ENCODE measurements at places on chromosomes 1 and 21. TPM values are rescaled to one million over a fixed set of nuclear protein-coding genes. Genes with fewer than 3 reads are reported as not detected.

DNA sequence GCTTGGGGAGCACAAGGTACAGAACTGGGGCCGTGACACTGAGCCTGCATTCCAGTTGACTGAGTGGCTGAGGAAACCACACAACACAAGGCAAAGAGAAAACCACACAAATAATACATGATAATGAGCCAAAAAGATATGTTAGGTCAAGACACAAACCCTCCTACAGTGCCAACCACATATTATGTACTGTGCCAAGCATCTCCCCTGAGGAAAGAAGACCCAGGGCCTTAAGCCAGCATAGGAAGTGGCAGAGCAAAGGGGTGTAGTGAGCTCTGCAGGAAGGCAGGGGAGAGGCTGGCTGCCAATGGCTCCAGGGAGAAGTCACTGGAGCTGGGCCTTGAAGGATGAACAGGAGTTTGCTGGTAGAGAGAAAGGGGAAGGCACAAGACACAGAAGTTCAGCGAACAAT is 28.2 kb downstream of the CTNNBIP1 start:
- no peak for DNase-seq

DNA sequence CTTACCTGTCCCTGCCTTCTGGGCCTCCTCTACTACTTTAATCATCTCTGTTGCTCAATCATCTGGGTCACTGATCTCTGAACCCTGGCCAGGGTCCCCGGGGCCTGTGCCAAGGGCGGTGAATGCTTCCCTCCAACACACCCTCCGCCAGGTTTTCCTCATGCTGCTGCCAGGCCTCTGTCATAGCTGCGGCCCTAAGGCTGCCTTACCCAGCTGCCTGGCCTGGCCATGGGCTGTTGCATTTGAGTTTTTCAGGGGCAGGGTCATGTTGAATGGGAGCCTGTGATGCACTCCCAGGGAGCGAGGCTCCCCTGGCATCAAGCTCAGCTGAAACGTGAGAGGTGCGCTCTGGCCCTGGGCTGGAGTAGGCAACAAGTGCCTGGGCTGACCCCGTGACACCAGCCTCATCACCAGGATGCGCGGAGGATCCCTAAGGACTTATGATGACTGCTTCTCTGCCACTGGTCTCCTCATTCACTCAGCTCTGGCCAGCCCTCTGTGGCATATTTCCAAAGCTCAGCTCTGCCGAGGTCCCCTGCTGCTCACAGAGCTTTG is 7.6 kb downstream of the EDN2 start:
- peak; percentile 97 for DNase-seq

DNA sequence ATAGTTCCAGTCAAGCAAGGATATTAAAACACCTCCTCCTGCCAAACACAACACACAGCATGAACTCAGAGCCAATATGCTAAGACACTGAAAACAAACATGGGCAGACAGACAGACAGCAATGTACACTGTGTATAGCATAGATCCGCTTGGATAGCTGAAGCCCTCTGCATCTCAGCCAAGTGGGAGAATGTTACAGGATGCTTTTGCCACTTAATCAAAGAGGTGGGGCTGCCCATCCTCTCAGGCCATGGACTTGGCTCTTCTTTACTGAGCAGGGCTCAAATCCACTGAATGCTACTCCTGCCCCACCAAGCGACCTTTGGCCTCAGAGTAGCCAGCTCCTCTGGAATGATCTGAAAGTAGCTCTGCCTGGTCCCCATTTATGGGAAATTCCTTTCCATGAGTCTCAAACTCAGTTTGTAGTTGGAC is 64.7 kb upstream of the NGF start:
- DNase-seq, result no peak

GRCh38 chr21:38955495-38955894 is 149.8 kb downstream of the ETS2 start:
- no peak for DNase-seq

DNA sequence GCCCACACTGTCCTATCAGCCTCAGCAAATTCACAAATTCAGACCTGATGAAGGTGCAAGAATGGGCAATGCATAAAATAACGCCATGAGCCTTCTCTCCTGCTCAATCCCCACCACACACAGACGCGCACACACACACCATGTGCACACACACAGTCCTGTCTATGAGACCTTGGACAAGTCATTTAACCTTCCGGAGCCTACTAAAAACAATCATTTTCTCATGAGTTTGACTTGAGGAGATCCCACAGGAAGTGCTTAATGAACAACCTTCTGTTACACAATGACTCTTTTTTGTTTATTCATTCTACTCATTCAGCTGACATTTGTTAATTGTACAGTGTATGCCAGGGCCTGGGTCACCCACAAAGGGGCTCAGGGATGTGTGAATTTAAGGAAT is 125.4 kb downstream of the EDEM3 start:
- no peak for DNase-seq

GRCh38 chr1:165862448-165862847 is 35.0 kb downstream of the UCK2 start:
- no peak for DNase-seq

DNA sequence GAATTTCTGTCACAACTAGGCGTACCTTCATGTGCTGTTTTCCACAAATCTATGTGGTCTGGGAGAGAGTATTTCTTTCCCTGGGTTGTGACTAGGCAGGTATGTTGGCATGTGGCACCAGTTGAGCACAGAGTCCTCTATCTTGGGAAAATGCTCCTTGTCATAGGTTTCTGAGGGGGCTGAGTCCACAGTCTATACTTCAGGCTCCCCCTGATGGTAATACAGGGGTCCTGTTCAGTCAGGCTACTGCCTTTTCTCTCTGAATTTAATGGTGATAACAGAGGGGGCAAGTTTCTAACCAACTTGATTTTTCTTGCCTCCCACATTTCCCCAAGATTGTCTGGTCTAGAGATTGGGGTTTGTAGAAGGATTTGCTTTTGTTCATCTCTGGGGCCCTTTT is 35.8 kb downstream of the VANGL1 start:
- no peak for DNase-seq

DNA sequence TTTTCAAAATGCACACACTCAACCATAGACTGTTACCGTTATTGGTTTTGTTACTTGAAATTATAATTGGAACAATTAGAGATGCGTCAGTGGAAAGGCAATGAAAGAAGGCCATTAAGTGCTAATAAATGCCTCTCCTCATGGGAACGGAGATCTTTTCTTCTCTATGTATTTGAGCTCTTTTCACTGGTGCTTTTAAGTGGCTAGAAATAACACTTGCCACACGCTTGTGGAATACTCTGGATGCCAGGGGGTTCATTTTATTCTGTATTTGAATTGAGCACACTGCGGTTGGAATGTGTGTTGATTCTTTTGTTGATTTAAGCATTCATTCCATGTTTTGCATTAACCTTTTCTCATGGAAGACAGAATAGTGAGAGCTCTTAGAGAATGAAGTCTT is 68.4 kb downstream of the DNM3 start:
- no peak for DNase-seq

DNA sequence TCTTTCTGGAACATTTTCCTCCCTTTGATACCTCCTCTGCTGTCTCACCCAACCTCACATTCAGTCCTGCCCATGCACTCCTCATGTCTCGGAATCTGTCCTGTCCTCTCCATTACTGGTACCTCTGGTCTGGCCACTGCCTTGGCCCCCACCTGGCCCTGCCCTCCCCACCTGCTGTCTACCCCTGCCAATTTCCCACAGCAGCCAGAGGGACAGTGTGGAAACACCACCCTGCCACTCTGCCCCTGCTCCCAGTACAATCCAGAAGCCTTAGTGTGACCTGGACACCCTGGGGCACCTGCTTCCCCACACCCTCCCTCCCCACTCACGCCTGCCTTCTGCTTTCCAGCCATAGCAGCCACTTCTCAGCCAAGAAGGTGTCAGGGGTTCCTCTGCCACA is 534.4 kb downstream of the MATN1 start:
- no peak for DNase-seq

DNA sequence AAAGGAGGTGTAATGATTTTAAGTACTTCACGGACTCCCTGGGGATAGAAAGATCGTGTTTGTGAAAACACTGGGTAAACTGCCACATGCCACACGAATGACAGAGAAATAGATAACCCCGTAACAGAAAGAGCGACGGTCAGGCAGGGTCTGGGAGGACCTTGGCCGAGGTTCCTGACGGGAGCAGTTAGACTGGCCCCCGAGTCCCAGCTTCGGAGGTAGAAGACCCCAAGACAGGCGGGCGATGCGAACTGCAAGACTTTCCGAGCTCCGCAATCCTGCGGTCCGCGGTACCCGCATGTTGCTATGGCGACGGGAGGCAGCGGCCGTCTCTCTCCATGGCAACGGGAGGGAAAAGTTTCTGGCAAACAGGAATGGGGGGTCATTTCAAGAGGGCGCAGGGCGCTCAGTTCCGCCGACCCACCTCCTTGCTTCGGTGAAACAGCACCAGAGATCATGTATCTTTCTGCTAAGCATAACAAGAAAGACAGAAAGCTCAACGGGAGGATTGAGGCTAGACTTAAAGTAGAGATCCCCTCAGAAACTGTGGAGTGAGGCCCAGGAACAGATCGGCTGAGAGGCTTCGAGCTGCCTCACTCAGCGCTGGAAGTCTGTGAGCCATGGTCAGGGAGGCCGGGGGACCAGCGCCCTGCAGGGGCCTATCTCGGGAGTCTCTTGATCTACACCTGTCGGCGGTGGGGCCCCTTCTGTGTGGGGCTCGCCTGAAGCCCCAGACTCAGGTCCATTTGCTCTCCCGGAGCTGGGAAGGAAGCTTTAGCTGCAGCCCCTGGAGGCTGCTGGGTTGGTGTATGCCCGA is 685 bp upstream of the SYT6 start:
- no peak for DNase-seq

DNA sequence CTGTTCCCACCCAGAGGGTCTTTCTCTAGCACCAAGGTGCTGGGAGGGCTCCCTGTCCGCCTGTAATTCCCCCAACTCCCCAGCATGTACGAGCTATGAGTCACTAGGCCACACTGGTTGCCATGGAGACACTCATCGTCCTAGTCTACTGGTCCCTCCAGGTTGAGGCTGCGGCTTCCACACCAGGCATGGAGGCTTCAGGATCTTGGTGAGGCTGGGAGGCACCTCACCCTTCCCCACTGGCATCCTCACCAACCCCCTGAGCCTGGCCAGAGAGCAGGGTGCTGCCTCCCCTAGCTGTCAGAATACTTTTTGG is 75.6 kb upstream of the KAZN start:
- DNase-seq, result no peak

DNA sequence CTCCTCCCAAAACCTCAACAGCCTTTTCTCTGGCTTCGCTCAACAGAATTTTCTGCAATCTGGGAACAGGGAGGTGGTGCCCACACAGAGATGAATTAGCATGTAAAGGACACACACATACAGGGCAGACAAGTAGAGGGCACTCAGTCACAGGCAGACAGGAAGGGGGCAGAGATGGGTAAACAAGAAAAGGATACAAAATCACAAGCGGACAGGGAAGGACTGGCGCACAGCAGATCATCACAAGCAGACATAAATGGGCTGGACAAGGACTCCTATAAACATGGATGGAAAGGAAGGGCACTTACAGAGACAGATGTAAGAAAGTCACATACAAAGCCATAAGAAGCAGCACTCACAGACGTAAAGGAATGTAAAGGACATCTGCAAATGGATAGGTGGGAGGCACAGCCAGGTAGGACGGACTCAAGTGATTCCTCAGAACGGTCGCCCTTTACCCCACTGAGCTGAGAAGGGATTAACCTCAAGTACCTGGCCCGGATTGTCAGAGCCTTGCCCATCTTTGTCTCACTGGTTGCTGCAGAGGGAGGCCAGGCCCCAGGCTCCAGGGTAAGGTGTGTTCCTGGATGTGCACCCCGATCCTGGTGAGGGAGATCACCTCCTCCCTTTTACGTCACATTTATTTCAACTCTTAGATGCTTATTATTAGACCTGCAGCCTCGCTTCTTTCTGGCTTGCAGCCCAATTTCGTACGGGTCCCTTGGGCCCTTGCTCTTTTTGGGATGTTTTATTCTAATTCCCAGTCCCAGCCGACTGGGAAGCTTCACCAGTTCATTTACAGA is 836 bp upstream of the PRCC start:
- no peak for DNase-seq

- DNase-seq, result no peak
Observed at GRCh38 chr1:170723518-170723917, 59.6 kb downstream of the PRRX1 start.

DNA sequence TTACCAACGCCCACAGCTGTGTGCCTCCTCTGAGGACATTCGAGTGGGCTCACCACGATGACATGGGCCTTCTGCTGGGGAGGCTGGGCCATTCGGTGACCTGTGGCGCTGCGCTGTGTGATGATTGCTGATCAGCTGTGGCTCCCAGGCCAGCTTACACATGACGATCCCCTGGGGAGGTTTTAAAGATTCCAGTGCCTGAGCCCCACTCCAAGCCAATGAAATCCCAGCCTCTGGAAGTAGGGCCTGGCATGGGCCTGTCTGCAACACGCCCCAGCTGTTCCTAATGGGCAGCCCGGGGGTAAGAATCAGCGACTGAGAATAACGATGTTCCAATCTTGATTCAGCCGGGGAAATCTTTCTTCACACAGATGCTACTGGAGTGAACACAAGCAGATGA is 153.7 kb downstream of the KCNJ6 start:
- no peak for DNase-seq

DNA sequence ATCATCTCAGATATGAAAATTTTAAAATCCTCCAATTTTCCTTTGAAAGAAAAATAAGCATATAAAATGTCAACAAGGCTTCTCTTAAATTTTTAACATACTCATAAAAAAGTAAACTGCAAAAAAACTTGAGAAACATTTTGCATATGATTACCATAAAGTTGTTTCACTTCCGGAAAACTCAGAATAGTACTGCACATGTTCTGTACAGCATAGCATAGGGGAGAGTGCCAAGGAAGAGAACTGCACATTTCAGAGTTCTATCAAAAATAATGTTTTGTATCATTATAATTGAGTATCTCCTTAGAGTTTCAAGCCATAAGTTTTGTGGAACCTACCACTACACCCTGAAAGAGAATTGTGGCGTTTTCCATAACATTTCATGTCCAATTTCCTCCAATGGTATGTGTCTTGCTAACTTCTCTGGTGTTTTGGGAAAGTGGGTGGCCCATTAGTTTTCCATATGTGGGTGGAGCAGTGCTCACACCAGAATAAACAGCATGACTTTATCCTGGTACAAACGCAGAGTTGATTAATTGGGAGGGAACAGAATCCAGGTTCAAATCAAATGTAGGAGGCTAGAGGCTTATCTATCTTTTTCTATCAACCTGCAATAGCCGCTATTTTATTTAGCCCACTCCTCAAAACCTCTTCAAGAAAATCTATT is 430.9 kb downstream of the LMO4 start:
- no peak for DNase-seq

DNA sequence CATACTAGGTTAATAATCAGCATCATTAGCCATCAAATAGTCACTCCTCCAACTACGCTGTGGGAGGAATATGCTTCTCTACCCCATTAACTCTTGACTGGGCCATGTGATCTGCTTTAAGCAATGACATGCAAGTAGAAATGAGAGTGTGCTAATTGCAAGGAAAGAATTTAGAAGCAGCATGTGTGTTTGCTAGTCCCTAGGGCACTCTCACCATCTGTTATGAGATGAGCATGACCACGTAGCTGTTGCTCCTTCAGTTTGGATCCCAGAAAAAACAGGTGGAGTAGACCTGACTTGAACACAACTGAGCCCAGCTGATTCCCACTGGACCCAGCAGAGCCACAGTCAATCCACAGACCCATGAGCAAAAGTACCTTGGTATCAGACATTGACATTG is 19.7 kb upstream of the RGS7 start:
- DNase-seq, result no peak

The GBP4 gene
- 5.3 TPM for total RNA-seq

The DMRTA2 gene
- total RNA-seq, result not detected

The AADACL3 gene
- total RNA-seq, result not detected

The SHE gene
- total RNA-seq, result 5.4 TPM

The IFI44L gene
- 0.63 TPM for total RNA-seq

The FMO2 gene
- total RNA-seq, result 8.1 TPM
